Smooth muscle cell of the umbilical artery (primary cell): ENCODE measurements at places on chromosomes 11 and 22. TPM values are rescaled to one million over a fixed set of nuclear protein-coding genes. Genes with fewer than 3 reads are reported as not detected.

CATSPER1 gene
- total RNA-seq = not detected in 2 replicates

RAPSN gene
- under 0.01 and 0.05 TPM in 2 replicates for total RNA-seq

JAML gene
- total RNA-seq = not detected in 2 replicates

C2CD2L gene
- 5.0 and 5.5 TPM in 2 replicates for total RNA-seq

SCO2 gene
- total RNA-seq = 3.0 and 3.9 TPM in 2 replicates

TRIM29 gene
- 0.51 and 3.3 TPM in 2 replicates for total RNA-seq

PDGFD gene
- 0.83 and 3.0 TPM in 2 replicates for total RNA-seq

OR51B5 gene
- total RNA-seq = 0.09 and 0.30 TPM in 2 replicates

UCP3 gene
- 0.30 and 0.32 TPM in 2 replicates for total RNA-seq

IL17RA gene
- total RNA-seq = 5.4 and 5.9 TPM in 2 replicates

SCUBE2 gene
- 1.8 and 9.5 TPM in 2 replicates for total RNA-seq

OR9G1 gene
- total RNA-seq = not detected in 2 replicates

IL17REL gene
- total RNA-seq = 0.09 TPM in 1 of 2 replicates, not detected in the other

OPCML gene
- 0.89 and 2.5 TPM in 2 replicates for total RNA-seq

PDE2A gene
- total RNA-seq = 0.30 and 1.3 TPM in 2 replicates

CLTCL1 gene
- total RNA-seq = 34.4 TPM in 2 replicates

CSF2RB gene
- total RNA-seq = under 0.01 and 0.05 TPM in 2 replicates

UBQLNL gene
- 0.05 and 0.30 TPM in 2 replicates for total RNA-seq

GLYAT gene
- total RNA-seq = not detected in 2 replicates

SNX19 gene
- 103 and 154 TPM in 2 replicates for total RNA-seq

SMTNL1 gene
- total RNA-seq = not detected in 2 replicates

OR8D4 gene
- total RNA-seq = not detected in 2 replicates

MS4A7 gene
- not detected in 2 replicates for total RNA-seq

DENND6B gene
- total RNA-seq = 1.5 and 2.3 TPM in 2 replicates

PTGDR2 gene
- total RNA-seq = under 0.01 and 0.05 TPM in 2 replicates

NAALAD2 gene
- total RNA-seq = 1.0 and 2.4 TPM in 2 replicates
